ENCODE measurements at places on chromosomes 11 and 22.

DNA sequence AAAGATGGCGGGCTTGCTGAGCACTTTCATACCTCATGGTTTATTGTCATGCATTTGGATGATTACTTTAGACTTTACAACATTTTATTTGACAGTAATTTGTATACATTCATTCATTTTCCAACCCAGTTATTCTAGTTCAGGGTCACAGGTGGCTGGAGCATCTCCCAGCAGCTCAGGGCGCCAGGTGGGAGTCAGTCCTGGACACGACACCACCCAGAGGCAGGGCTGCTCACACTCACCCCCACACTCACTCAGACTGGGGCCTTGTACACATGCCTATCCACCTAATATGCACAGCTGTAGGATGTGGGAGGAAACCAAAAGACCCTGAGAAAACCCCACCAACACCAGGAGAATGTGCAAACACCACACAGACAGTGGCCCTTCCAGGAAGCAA lies 123.9 kb downstream of the OPCML start:
- no peak for DNase-seq

- DNase-seq = no peak
These were observed 39.4 kb downstream of the ST14 start for GRCh38 chr11:130198964-130199363.

DNA sequence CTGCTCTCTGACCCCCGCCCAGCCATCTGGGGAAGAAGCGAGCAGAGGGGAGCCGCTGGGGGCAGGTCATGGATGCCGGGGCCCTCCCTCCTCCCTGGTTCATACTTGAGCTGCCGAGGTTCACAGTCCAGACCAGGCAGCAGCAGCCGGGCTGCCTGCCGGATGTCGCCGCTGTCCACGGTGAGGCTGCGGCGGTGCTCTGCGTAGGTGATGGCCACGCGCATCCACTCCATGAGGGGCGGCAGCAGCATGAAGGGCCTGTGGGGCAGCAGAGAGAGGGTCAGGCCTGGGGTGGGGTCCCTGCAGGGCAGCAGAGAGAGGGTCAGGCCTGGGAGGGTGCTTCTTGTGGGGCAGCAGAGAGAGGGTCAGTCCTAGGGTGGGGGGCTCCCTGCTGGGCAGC lies 67.6 kb downstream of the NAT10 start:
- DNase-seq = no peak

DNA sequence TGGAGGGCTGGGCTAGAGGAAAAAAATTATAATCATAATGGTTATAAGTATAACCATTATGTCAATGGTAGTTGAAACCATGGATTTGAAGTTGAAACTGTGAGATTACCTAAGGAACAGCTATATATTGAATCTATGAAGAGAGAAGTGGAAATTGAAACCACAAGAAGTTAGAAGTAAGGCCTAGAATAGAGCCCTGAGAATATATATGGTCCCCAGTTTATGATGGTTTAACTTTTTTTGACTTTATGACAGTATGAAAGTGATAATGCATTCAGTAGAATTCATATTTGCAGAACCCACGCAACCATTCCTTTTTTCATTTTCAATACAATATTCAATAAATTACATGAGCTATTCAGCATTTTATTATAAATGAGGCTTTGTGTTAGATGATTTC lies 15.0 kb downstream of the AASDHPPT start:
- no peak for DNase-seq

- no peak for DNase-seq
These were observed 41.6 kb upstream of the PRAME start for GRCh38 chr22:22600531-22601261.

- no peak for DNase-seq
These were observed 549.3 kb downstream of the METTL15 start for GRCh38 chr11:28657378-28658030.

- DNase-seq = no peak
These were observed 15.1 kb upstream of the BLID start for GRCh38 chr11:122131126-122131525.

Measured in natural killer cell treated with Interleukin-12 subunit alpha and Interleukin-12 subunit beta and Interleukin-15 and Interleukin-18, amount 100 ng/mL, for 72 hours (primary cell).